SJCRH30 (cell line): ENCODE measurements at places on chromosomes 7 and 10. TPM values are rescaled to one million over a fixed set of nuclear protein-coding genes. Genes with fewer than 3 reads are reported as not detected.

GRCh38 chr7:6226194-6226799, 46.1 kb downstream of the CYTH3 start:
- no peak overlapping the region for H3K27ac ChIP-seq
- H3K27me3 ChIP-seq = no peaks in the 10 kb centered on the region
- DNase-seq = no peak
- peaks cover 22% of the 10 kb centered on the region for H3K4me1 ChIP-seq

- H3K4me1 ChIP-seq = no peaks in the 10 kb centered on the region
- no peak within 1 kb of the TSS for H3K27ac ChIP-seq
- H3K27me3 ChIP-seq = peaks cover 4% of the 10 kb centered on the region; the same call in 1 of the 2 replicates
- DNase-seq = no peak
- no peaks in the 10 kb centered on the region for H3K36me3 ChIP-seq
- no peak within 1 kb of the TSS for H3K4me3 ChIP-seq
Measured at GRCh38 chr7:27242555-27243339, at the start of gene EVX1. EVX1 (plus strand) TSS chr7:27242802; CDS start chr7:27243031, 229 bp downstream.

- no peak overlapping the region for H3K27ac ChIP-seq
- DNase-seq = no peak
- no peaks in the 10 kb centered on the region for H3K27me3 ChIP-seq
- H3K4me3 ChIP-seq = no peak overlapping the region
Measured at GRCh38 chr7:47228386-47229014, 353.4 kb downstream of the TNS3 start.

GRCh38 chr10:119355930-119356329, 148.6 kb downstream of the GRK5 start:
- H3K27me3 ChIP-seq = no peaks in the 10 kb centered on the region
- no peak overlapping the region for H3K4me3 ChIP-seq

Gene SPACDR
- not detected in 2 replicates for total RNA-seq

GRCh38 chr7:158760936-158761335, 56.3 kb upstream of the NCAPG2 start:
- no peak for DNase-seq

GRCh38 chr10:14450041-14450491, 119.3 kb upstream of the FRMD4A start:
- H3K36me3 ChIP-seq = no peaks in the 10 kb centered on the region
- H3K4me1 ChIP-seq = no peaks in the 10 kb centered on the region
- no peaks in the 10 kb centered on the region for H3K27me3 ChIP-seq
- H3K4me3 ChIP-seq = no peak overlapping the region
- no peak for DNase-seq
- H3K27ac ChIP-seq = no peak overlapping the region
